ENCODE measurements at places on chromosomes 12 and 14.

- no peak for DNase-seq
Observed at GRCh38 chr14:99758121-99758821, 34.9 kb upstream of the EML1 start.

GRCh38 chr12:32305163-32305562 is 94.2 kb upstream of the FGD4 start:
- DNase-seq, result peak; percentile 17

- DNase-seq, result no peak
Observed at GRCh38 chr12:65546528-65546927, 268.0 kb downstream of the MSRB3 start.

- peak; percentile 22 for DNase-seq
Observed at GRCh38 chr14:55313480-55313879, 42.3 kb downstream of the FBXO34 start.

- no peak for DNase-seq
Observed at GRCh38 chr12:94182986-94183707, 34.8 kb downstream of the PLXNC1 start.

- no peak for DNase-seq
Observed at GRCh38 chr12:19704966-19705365, 265.7 kb downstream of the AEBP2 start.

- DNase-seq, result no peak
Observed at GRCh38 chr12:128076188-128076587, 190.8 kb upstream of the TMEM132C start.

- no peak for DNase-seq
Observed at GRCh38 chr14:32702088-32702487, 236.6 kb upstream of the NPAS3 start.

DNA sequence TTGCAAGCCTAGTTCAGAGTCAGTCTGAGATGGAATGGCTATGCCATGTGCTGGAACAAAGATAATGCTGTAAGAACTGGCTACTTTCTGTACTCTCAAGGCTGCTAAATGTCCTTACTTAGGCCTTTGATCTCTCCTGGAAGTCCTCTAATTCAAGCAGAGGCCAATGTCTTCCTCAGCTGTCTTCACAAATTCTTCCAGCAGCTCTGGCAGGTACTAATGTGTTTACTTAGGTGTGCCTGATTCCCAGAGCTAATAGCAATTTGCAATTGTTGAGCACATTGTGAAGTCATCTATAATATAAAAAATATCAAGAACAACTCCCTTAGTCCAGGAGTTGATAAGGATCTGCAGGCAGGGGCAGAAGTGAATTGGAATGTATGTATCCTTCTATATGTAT is 3.8 kb upstream of the MYF5 start:
- DNase-seq, result no peak

GRCh38 chr12:109191621-109192250 is 75.3 kb downstream of the ACACB start:
- no peak for DNase-seq

GRCh38 chr12:72658615-72659014 is 386.4 kb downstream of the TRHDE start:
- no peak for DNase-seq

DNA sequence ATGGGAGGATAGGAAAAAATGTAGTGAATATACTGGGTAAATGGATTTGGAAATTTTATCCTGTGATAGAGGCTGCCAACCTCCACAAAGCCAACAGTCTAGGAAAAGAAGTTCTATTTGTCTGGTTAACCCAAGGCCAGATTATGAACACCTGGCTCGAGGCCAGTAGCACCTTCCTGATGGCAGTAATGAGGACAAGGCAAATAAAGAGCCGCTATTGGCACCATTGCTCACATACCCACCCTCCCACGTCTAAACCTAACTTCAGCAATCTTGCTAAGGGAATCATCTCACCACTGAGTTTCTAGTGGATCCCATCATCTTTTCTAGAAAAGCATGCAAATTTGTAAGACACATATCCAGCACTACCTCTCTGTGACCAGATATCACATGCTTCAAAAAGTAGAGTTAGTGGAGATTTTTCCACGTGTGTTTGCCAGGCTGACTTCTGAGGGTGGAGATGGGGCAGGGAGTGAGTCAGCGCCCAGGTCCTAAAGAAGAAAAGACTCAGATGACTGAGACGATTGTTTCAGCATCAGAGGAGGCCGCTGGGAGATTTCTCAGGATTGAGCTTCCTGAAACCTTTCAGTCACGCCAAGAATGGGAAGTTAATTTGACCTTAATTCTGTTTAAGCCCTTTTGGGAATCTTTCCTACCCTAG is 362.9 kb downstream of the EMP1 start:
- DNase-seq, result no peak

DNA sequence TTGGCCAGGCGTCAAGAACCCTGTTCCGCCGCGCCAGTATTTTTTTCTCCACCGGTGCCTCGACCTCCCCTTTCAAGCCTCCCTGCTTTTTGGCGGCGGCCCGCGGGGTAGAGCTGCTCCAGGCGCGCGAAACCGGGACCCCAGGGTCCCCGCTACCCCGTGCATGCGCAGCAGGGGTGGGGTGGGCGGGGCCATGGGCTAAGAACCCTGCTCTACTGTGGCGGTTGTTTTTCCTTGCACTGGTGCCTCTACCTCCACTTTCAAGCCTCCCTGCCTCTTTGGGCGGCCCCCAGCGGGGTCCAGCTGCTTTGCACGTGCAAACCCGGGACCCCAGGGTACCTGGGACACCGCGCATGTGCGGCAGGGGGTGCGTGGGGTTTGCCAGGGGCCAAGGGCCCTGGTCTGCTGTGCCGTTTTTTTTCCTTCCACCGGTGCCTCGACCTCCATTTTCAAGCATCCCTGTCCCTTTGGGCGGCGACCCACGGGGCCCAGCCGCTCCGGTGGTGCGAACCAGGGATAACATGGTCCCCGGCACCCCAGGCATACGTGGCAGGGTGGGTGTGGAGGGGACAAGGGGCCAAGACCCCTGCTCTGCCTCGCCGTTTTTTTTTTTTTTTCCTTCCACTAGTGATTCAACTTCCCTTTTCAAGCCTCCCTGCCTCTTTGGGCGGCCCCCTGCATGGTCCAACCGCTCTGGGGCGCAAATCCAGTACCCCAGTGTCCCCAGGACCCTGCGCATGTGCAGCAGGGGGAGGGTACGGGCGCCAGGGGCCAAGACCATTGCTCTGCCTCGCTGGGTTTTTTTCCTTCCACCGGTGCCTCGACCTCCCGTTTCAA is 326.8 kb downstream of the ALG10 start:
- DNase-seq, result no peak

- DNase-seq, result peak; percentile 73
Observed at GRCh38 chr14:92613008-92613658, 99.6 kb downstream of the RIN3 start.

- DNase-seq, result no peak
Observed at GRCh38 chr14:99879401-99880295, 86.4 kb downstream of the EML1 start.

DNA sequence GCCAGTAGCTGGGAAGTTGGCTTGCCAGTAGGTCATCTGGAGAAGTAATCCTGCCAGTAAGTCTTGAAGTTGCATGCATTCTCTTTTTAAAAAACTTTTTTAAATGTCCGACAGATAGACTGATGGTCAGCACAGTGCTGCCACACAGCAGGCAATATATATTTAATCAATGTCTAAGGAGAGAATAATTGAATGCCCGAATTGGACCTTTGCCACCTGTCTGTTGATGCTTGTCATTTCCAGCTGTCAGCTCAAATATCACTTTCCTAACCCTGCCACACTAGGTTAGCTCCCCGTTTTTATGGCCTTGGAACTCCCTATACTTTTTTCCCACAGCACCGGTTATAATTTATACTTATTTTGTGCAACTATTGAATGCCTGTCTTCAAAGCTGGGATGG is 2.1 kb upstream of the SLC15A4 start:
- no peak for DNase-seq

DNA sequence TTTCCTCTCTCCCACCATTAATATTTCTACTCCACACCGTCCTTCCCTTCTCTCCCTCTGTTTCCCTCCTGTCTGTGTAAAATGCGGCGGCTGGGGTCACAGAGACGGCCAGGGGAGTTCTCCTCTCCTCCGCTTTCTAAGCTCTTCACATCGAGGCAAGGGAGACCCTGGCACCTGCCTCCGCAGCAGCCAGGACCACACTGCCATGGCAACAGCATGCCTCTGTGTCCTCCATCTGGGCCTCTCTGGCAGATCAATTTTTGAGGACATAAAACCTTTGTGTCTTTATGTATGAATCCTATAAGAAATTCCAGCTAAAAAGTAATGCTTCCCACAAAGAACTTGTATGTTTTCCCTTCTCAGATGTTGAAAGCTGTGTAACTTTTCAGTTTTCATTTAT is 41.4 kb downstream of the DYRK4 start:
- DNase-seq, result no peak
